Stimulated activated CD4-positive, alpha-beta T cell treated with anti-CD3 and anti-CD28 coated beads, Interleukin-1b, Interleukin-23, amount 100 ng/mL, for 4 hours (primary cell): ENCODE measurements at places on chromosomes 3 and 15.

DNA sequence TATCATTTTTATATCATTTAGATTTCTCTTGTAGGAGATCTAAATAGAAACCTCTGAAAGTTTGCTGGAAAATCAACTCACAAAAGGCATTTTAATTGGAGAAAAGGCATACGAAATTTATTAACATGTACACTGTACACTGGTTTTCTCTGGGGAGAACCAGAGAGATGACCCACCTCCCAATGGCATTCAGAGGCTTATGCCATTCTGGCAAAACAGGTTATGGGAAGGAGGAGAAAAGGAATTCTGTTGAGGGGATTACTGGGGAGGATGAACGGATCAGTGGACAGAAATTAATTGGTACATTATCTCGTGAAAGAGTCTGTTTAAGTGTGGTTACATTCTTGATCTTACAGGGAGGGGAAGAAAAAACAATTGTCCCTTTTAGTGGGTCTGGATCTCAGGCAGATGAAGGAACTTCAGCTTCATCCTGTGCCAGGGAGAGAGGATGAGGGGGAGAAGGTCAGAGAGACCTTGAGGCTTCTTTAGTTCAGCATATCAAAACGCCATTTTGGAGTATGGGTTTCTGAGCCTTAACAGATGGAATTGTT is 16.5 kb downstream of the RAB11A start:
- no peak for DNase-seq

GRCh38 chr3:111143-112069 is 85.2 kb upstream of the CHL1 start:
- no peak for DNase-seq

- DNase-seq = no peak
These were observed 533.1 kb upstream of the NAALADL2 start for GRCh38 chr3:174325834-174326700.

GRCh38 chr3:26522919-26523318 is 99.7 kb upstream of the LRRC3B start:
- DNase-seq = no peak

DNA sequence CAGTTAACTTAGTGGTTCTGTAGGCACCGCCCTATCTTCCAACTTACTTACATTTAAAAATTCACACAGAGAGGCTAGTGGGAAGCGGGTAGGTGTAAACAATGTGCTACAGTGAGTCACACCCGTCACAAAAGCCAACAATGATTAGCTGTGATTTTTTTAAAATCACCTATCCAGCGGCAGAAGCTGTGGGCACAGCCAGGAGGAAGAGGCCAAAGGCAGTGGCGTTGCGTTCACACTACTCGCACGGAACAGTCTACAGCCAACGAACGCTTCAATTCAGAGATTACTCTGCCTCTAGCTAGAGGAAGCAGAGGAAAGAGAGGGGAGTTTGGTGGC is 2.5 kb upstream of the NLGN1 start:
- DNase-seq = no peak

- DNase-seq = no peak
These were observed 428.5 kb downstream of the OCA2 start for GRCh38 chr15:27670486-27671209.

GRCh38 chr3:84042399-84043106 is 916.2 kb upstream of the CADM2 start:
- DNase-seq = no peak

DNA sequence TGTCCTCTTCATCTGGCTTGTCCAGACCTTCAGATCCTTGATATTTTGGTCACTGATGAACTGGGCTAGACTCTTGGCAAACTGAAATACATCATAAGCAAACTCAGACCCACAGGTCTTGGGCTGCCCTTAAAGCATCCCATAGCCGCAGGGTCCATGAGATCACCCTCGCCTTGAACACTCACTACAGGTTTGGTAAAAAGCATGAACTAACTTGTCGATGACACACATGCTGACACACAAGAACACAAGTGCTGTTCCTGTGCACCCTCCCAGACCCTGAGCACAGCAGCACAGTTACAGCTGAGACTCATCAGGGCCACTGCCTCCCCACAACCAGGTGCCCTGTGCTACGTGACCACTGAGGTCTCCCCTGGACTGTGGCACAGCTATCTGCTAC is 21.0 kb downstream of the PFKFB4 start:
- no peak for DNase-seq

DNA sequence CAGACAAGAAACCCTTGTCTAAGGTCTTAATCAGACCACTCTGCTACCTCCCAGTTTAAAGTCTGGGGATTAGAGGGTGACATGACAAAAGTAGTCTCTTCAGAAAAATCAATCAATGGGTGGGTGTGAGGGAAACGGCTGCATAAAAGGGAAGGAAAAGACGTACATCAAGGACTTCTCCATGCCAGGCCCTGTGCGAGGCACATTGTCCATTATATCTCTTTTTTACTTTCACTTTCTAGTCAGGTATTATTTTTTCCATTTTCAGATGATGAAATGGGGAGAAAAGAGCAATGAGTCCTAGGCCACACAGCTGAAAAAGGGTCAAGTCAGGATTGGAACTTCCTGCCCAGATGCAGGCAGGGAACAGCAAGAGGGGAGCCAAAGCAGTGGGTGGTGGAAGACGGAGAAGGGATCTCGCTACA is 4.6 kb upstream of the CX3CR1 start:
- no peak for DNase-seq

DNA sequence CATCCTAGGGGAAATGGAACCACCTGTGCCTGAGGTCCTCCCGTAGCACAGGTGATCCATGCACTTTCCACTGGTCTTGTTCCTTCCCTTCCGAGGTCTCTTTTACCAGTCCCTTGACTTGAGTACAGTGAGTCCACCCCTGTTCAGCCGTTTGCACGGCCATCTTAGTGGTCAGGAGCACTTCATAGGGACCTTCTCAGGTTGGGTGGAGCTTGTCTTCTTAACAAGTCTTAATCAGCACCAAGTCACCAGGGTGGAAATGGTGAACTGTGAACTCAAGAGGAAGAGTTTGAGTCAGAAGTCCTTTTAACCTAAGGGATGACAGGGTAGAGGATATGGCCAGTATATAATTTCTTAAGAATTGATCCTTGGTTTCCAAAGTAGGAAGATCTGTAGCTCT is 21.4 kb downstream of the ARL8B start:
- DNase-seq = no peak

- DNase-seq = no peak
These were observed 19.1 kb downstream of the ST6GAL1 start for GRCh38 chr3:186949281-186949982.

DNA sequence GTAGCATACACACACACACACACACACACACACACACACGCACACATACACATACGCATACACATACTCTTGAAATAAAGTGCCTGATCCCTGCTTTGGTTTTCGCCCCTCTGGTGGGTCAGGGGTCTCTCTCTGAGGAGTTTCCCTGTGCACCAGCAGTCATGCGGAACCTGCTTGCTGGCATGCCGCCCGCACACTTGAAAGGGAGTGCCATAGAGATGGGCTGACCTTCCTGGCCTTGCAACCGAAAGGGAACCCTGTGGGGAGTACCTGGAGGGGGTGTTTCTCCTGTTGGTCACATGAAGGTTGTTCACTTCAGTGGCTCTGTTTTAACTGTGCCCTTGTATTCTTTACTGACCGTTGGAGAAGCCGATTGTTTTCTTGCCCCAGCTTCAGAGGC is 752.3 kb downstream of the NR2F2 start:
- DNase-seq = no peak

- DNase-seq = no peak
These were observed 2.2 kb upstream of the ANKDD1A start for GRCh38 chr15:64909546-64909945.

DNA sequence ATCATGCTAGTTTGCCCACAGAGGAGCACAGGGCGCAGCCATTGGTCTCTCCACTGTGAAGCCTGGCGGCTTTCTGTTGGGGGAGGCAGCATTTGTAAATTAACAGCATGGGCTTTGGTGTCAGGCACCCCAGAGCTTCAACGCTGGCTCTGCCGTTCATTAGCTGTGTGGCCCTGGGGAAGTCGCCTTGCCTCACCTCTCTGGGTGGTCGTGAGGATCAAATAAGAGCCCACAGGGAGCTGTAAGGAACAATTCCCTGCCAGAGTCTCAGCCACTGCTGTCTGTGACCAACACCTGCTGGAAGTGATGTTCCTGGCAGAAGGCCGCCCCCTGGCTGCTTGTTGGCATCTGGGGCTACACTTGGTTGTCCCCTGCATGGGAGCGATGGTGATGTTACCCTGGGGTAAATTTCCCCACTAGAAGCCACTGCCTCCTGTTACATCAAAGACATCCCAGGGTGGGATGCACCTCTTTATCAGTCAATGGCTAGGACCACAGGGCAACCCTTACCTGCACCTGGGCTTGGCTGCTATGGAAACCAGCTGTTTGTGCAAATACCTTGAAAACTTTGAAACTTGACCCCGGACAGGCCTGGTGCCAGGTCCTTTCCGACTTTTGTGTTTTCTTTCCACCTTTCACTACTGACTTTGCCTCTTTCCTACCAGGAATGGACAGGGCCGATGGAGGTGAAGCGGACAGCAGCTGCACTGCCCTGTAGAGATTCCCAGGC is 36.9 kb downstream of the DNASE1L3 start:
- no peak for DNase-seq

- no peak for DNase-seq
These were observed 45.5 kb downstream of the TFG start for GRCh38 chr3:100754563-100755334.

DNA sequence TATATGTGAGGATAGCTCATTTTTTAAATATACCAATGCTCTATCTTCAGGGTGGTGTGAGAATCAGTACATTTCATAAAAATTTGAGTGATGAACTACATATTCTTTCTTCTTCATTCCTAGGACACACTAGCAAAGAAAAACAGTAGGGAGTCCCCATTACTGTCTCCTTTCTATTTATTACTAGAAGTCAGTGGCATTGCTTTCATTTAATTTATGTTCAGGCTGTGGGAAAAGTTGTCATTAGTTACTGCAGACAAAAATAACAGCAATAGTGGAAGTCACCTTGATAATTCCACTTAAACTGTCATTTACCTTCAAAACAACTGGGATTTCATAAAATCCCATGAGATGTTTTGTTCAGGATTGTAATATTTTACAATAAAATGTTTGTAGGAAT is 446.4 kb downstream of the GBE1 start:
- DNase-seq = no peak

GRCh38 chr3:130515755-130516154 is 1.2 kb upstream of the COL6A6 start:
- no peak for DNase-seq

GRCh38 chr3:187748050-187748481 is 2.8 kb upstream of the BCL6 start:
- peak; percentile 89 for DNase-seq

- no peak for DNase-seq
These were observed 37.2 kb downstream of the CMSS1 start for GRCh38 chr3:99854756-99855298.

DNA sequence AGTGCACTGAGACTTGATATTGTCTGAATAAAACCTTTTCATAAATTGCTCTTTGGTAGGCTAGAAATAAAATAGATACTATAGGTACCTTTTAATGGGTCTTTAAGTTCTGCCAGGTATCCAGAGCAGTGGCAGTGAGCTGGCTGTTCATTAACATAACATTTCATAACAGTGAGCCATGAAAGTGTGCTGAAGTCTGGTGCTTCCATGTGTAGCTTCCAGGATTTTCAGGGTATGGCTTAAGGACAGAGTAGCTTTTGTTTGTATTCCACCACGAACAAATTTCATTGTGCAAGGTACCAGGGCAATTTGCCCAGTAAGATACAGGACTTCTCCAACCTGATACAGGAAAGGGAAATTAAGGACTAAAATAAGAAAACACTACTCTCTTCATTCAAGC is 124.7 kb upstream of the NANOGP8 start:
- DNase-seq = no peak

- DNase-seq = no peak
These were observed 82.2 kb downstream of the C3orf70 start for GRCh38 chr3:185070491-185071286.

- no peak for DNase-seq
These were observed 209.7 kb downstream of the NR1D2 start for GRCh38 chr3:24154781-24155180.

- DNase-seq = no peak
These were observed 109.1 kb downstream of the COL6A6 start for GRCh38 chr3:130626049-130626448.

GRCh38 chr15:31803388-31803884 is 226.9 kb upstream of the CHRNA7 start:
- DNase-seq = no peak

DNA sequence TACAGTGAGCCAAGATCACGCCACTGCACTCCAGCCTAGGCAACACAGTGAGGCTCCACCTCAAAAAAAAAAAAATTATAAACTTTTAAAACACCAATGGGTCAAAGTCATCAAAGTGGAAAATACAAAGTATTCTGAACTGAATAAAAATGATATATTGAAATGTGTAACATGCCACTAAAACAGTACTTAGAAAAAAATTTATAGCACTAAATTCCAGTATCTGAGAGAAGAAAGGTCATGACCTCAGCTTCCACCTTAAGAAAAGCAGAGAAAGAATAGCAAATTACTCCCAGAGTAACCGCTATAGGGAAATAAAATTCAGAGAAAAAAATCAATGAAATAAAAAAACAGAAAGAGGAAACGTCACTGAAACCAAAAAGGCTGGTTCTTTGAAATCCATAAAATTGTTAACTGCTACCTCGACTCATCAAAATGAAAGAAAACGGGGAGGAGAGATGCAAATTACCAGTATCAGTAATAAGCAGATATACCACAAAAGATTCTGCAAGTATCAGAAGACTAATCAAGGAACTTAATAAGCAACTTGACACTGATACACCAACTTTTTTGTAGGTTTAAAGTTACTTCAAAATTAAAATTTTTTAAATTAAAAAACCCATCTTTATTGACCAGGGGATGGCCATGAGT is 20.8 kb downstream of the ATP13A3 start:
- DNase-seq = no peak

- no peak for DNase-seq
These were observed 828.4 kb upstream of the DPPA4 start for GRCh38 chr3:110165753-110166152.

DNA sequence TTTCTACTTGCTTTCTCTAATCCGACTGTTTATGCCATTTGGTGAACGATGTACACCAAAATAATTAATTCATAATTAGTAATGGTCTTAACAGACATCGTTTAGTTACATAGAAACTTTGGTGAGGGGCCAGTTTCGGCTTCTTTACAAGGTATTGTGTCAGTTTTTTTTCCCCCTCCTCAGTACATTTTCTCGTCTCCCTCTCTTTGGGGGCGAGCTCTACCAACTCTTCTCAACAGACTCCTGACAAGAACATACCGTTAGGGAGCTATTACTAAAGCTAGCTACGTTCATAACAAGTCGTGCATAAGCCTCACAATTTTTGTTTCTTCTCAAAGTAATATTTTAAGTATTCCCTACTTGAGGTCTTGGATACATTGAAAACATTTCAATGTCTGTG is 1.4 kb downstream of the U2SURP start:
- no peak for DNase-seq

- no peak for DNase-seq
These were observed 575.8 kb downstream of the FHIT start for GRCh38 chr3:60675424-60675823.

GRCh38 chr15:42118650-42119445 is 24.5 kb upstream of the PLA2G4D start:
- no peak for DNase-seq
